ENCODE measurements at places on chromosomes 3 and 15. TPM values are rescaled to one million over a fixed set of nuclear protein-coding genes. Genes with fewer than 3 reads are reported as not detected.

Gene CYP11A1
- not detected for total RNA-seq

Gene IL20RB
- total RNA-seq, result 288 TPM

Gene SPATA12
- total RNA-seq, result not detected

DNA sequence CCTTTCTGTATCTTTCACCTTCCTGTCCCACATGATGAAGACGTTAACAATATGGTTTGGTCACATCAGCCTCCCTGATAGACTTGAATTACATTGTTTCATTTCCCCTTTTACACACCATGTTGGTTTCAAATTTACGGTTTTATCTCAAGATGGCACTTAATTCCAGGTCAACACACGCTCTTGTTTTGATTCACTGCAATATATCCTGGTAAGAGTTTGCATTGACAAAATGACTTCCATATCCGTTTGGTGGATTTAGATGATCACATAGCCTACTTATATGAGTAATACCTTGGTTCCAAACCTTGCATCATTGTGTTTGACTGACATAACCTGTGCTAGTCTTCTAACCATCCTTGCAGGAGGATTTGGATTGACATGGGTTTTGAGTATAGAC lies 499.4 kb downstream of the ROBO1 start:
- no peak for DNase-seq

DNA sequence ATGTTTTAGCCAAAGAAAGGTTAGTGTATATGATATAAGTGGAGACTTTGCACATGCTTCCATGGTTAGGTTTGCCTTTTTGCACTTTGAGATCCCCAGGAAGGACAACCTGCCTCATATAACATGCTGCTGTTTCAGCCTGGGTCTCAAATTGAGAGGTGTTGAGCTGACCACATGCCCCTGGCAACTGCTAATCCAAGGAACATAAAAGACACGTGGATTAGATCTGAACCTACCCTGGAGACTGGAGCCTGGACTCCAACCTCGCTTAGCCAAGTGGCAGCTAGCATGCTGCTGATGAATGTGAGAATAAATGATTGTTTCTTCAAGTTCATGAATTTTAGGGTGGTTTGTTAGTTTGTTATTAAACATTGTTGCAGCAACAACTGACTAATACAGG lies 301.8 kb upstream of the TBC1D5 start:
- no peak for DNase-seq

DNA sequence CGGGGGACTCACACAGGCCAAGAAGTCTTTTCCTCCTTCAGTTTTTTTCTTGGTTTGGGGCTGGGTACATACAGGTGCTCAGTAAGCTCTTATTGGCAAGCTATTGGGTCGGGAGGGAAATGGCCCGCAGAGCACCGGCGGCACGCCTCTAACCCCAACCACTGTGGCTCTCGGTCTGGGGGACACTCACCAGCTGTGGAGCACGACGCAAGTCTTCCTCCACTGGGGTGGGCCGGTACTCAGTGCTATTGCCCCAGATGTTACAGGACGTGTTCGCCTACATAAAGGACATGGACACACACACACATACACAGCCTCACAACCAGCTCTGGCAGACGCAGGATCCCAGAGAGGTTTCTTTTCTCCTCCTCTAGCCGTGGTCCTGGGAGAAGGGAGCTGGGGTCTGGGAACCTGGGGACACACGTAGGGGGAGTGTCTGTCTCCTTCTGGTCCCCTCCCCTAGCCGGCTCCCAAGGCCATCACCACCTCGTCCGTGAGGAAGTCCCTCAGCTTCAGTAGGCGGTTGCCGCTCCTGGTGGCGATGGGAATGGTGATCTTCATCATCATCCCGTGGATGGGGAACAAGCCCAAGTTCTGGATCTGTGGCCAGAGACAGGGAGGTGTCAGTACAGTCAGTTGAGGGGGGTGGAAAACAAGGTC lies 33.4 kb downstream of the FEM1B start:
- no peak for DNase-seq

- DNase-seq, result no peak
These were observed 509.9 kb downstream of the OCA2 start for GRCh38 chr15:27589260-27589659.

GRCh38 chr3:34066328-34066727 lies 267.9 kb downstream of the PDCD6IP start:
- DNase-seq, result no peak

DNA sequence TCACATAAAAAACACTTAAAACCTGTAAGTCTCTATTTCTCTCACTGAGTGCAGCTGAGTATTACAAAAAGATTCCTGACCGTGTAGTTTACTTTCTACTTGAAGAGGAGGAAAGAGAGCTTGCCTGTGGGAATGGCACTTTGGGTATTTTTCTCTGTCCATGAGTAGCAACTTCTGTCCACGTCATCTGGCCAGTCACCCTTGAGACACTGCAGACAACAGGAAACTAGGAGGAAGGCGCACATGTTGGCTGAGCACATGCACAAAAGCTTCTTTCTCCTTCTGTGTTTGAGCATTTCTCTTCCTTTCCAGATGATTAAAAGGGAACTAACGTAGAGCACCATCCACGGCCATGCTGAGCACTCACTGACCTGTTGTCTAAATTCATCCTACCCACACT lies 19.7 kb downstream of the STARD5 start:
- no peak for DNase-seq

- DNase-seq, result no peak
These were observed 11.7 kb downstream of the SH2D7 start for GRCh38 chr15:78104119-78104479.

All from lower leg skin (tissue), 4 donors.